NCI-H226 (cell line): ENCODE measurements at places on chromosomes 5 and 9.

DNA sequence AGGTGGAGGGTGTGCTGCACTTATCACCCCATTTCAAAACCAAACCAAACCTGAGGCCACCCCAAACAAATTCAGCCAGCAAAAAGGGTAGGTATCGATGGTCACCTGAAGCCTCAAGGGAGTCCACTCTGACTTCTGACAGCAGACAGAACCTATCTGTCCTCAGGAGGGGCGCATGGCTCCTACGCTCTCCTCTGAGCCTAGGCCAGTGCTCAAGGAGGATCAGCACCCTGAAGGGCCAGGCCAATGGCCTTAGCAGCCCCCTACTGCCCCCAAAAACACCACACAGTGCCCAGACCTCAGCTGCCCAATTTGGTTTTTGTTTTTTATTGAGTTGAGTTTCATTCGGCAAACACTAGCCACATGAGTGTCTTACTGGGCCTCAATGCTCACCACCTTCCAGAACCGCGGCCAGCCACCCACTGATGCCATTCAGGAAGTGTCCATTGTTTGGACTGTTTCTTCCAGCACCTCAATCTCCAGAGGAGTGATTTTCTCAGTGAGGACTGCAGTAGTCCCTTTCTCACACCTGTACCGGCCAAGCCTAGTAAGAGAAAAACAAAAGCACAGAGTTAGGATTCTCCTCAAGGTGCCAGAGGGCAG, 62.0 kb downstream of the PSMB7 start:
- no peak for DNase-seq

DNA sequence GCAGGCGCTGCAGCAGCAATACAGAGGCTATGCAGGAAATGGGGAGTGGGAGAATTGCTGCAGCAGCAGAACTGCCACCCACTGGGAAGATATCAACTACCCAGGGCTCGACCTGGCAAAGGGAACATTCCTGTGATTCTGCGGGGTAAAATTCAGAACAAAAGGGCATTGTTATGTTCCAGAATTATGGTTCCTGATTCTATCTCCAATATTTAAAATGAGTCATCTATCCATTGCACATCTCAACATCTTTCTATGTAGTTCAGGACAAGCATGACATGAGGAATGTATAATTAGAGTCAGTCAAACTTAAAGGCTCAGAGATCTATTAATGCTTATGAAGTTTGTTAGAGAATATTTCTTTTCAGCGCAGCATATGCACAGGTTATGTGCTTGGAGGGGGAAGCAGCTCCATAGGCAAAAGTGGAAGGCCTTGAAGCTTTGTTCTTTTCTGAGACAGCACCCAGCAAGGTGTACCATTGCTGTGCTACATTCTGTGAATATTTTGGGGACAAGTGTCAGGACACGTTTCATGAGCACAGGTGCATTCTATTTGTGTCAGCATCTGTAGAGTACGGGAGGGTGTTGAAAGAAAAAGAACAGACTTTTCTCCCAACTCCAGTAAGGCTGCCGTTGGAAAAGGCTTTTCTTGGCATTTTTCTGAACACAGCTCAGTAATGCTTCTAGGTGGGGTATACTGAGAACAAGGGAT, 395.6 kb upstream of the MPDZ start:
- no peak for DNase-seq

DNA sequence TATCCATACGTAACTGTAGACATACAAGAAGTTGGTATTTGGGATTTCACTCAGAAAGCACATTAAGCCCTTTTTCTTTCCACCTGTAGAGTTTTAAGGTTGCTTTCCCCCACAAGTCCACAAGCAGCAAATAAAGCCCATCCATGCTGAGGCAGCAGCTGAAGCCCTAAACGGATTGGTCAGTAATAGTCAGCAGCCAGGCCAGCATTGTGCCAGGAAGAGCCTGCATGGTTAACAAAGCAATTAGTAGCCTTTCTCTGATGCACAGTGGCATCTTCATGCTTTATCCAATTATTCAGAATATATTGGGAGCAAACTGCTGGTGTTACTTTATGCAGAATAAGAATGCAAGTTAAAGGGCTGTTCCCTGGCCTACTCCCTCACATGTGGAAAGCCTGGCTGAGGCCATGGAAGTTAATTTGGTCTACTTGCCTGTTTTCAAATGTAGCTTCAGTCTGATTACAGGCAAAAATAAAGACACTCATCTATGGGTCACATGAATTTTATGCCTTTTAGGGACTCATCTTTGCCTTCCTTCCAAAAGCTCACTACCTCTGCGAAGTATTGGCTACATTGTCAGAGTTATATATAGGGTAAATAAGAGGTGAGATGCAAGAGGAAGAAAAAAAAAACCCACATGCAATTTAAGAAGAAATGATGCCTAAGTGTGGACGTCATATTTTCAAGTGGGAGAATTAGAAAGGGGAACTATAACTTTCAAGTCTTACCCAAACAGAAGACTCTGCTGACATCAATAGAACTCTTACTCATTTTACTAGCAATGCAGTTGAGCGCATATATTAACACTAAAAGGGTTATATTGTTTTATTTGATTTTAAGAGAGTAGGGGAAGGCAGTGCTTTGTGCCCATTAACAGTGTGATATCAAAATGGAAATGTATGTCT, 15.9 kb downstream of the EBF1 start:
- DNase-seq, result no peak

- DNase-seq, result no peak
These were observed 618.3 kb downstream of the NR2F1-AS1 start for GRCh38 chr5:92962752-92963151.

DNA sequence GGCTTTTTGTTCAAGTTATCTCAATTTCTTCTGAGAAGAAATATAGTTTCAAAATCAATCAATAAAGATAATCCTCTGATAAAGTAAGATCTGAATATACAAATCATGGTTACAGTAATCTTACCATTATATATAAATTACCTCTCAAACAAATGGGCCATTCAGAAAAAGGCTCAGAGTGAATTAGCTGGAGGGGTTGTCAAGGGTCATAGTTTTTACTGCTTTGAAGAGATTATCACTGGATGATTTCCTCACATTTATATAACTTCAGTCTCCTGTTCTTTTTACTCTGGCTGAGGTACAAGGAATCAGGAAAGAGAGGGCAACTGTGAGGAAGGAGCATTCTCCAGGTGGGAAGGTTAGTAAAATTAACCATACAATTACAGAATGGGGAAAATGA, 148.6 kb upstream of the ELL2 start:
- DNase-seq, result no peak

- DNase-seq, result no peak
These were observed 6.7 kb downstream of the CD180 start for GRCh38 chr5:67189931-67190330.

DNA sequence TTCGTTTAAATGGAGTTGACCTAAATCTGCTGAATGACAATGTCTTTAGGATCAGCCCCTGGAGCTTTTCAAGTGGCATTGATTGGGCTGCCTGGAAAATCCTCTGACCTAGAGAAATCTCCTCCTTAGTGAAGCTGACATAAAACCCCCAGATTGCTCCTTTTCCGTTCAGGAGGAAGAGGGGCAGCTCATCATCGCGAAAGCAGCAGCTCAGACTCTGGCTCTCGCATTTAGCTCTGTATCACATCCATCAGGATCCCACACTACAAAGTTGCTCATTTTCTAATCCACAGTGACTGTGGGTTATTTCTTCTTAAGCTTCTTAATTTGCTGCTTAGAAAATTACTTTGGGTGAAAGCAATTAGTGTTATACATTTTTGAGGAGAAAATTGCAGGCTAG, 373.7 kb downstream of the ENC1 start:
- DNase-seq, result no peak
